ENCODE measurements at places on chromosomes 3 and 15.

DNA sequence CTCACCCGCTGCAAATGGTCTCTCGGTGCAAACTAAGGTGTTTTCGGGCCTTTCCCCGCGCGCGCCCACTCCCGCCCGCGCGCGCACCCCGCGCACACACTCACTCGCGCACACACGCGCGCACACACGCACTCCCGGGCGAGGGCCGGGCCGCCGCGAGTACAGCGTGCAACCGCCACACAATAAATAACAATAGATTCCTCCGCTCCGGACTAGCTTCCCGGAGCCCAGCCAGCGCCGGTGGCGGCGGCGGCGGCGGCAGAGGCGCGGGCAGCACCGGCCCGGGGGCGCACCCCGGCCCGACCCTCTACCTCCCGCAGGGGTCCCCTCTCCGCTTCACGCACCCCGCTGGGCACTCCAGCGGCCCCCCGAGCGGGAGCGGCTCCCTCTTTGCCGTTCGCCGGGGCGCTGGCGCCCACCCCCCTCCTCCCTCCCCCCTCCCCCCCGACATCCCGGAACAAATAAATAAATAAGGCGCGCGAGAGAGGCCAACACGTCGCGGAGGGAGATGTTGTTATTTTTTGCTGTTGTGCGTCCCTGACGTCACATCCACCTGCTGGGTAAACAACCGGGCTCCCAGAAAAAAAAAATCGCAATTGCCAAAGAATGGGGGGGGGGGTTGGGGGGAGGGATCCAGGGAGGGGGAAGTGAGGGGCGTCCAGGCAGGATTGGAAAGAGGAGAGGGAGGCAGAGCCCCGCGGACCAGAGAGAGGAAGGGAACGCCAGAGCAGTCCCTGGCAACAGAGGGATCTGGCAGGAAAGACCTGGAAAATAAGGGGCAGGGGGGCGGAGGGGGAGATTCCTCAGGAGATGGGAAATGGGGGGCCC, at the start of gene FOXP1:
Gene FOXP1 (minus strand): TSS at position 163 of the 828 bp plus-strand sequence. CDS start 385,347 bp downstream, outside the sequence.
- DNase-seq: peak; percentile 79

DNA sequence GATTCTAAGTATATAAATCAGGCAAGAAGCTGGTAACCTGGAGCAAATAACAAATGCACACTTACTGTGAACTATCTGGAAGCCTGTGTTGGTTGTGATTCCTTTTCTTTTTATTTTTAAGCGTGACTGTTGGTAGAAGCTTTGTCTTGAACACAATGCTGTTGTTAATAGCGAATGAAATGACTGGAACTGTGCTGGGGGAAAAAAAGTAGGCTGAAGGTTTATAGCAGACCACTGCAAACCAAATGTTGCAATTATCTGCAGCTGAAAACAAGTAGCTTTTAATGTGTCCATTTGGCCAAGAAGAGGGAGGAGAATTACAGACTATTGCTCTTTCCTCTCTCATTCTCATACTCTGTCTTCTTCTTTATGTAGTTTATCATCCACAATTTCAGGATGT, 184.5 kb upstream of the DNAJC19 start:
- no peak for DNase-seq

- DNase-seq: no peak
Measured at GRCh38 chr3:149373235-149374125, 4.0 kb downstream of the TM4SF1 start.

DNA sequence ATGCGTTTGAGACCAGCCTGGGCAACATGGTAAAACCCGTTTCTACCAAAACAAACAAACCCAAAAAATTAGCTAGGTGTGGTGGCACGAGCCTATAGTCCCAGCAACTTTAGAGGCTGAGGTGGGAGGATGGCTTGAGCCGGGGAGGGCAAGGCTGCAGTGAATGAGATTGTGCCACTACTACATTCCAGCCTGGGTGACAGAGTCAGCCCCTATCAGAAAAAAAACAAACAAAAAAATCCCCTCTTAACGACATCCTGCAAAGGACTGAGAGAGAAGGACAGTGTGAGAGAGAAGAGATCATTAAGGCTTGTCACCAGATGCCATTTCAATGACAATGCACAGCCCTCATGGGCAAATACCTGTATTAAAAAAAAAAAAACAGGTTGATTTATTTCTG, 266.7 kb upstream of the ATP10A start:
- DNase-seq: no peak

DNA sequence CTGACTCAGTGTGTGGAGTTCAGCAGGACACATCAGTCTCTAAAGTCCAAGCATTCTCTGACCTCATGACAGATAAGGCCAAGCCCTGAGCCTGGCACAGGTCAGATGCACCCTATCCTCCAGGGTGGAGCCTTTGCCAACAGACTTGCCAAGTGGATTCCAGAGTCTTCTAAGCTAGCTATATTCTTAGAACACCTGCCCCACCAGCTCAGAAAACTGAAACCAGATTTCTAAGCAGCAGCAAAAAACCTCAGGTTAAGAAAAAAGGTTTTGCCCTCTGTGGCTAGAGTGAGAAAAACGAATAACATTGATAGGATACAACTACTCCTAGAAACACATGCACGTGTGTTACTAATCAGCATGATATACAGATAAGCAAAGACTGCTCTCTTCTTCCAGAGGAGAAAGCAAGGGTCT, 11.6 kb downstream of the RMDN3 start:
- DNase-seq: no peak

- DNase-seq: no peak
Measured at GRCh38 chr3:122969585-122970469, 57.7 kb downstream of the SEMA5B start.

DNA sequence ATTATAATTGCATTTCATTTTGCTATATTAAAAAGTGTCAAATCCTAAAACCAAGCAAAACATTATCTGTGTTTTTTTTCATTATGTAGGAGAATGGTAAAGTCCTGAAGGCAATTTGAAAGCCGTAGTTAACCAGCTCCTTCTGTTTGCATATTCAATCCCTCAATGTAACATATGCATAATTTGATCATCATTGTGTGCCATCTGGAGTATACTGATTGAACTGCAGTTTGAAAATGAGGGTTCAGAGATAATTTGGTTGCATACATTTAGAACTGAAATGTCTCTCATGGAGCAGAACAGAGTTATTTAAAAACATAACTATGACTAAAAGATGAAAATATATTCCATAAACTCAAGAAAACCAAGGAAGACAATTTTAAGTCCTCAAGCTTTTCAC, 518.6 kb downstream of the GBE1 start:
- DNase-seq: peak; percentile 0

GRCh38 chr3:183577346-183577745, 21.8 kb upstream of the KLHL6 start:
- DNase-seq: peak; percentile 23

DNA sequence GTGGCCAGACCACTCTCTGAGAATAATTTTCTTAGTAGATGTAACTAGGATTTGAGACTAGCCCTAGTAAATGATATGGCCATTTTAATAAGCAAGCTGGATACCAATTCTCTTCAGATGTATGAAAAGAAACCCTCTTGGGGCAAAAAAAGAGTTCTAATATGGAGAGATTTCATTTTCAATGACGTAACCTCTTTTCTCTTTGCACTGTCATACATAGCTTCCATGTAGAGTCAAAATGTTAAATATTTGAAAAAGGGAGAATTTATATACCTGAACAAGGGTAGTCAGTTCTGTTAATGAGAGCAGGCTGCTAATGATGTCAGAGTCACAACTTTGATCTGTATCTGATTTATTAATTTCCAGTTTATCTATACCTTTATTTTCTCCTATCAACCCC, 120.0 kb downstream of the KBTBD8 start:
- no peak for DNase-seq

GRCh38 chr3:93906245-93906644, 67.5 kb downstream of the PROS1 start:
- DNase-seq: no peak

DNA sequence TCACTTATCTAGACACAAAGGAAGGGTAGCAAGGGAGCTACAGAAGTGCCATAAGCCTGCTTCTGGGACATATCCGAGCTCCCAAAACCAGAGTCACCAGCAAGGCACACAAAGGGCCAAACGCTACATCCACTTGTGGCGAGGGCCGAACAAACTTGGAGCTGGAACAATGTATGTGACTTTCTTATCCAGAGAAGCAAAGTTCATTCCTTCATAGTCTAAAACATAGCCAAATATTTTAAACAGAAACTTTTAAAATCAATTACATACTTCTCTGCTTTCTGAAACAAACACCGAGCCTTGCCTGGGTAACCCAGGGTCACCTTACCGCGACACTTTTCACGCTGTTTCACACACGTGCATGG, 15.9 kb downstream of the ZXDC start:
- no peak for DNase-seq

DNA sequence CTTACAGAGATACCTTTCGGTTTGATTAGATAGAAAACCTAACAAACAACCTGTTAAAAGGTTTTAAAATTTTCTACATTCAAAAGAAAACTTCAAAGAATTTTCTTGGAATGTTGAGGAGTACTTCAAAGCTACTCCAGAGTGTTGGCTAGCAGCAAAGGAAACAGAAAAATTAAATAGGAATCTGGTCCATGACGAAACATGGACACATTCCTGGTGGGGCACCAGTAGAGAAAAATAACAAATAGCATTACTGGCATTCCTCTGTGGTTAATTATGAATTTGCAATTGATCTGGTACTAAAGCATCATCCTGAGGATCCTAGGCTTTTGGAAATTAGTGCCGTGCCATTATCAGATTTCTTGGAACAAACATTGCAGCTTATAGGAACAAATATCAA, 59.5 kb upstream of the DPPA4 start:
- DNase-seq: no peak

DNA sequence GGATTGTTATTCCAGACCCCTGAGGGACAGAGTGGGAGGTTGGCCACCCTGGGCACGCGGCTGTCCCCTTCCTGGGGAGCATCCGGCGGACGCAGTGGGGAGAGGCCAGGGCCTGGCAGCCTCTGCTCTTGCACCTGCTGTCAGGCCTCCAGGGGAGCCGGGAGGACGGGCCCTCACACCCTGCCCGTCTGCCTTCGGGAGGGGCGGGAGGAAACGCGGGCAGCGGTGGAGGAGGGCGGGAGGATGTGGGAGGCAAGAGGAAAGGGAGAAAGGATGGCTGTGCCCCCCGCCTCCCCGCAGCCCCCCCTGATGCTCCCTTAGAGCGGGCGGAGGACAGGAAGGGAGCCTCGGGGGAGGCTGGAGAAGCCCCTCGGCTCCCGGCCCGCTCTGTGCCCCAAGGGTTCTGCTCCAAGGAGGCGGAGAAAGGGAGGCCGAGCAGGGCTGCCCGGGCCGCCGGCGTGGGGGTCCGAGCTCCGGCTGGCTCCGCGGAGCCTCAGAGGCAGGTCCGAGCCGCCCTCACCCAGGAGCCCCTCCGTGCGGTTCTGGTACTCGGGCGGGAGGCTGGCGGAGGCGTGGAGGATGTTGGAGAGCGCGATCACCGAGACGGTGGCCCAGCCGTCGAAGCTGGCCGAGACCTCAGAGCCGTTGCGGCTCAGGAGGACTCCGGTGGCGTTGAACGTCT, 40.9 kb downstream of the MUC20 start:
- peak; percentile 57 for DNase-seq

GRCh38 chr3:105466072-105466471, 99.4 kb downstream of the ALCAM start:
- DNase-seq: no peak

- DNase-seq: no peak
Measured at GRCh38 chr3:193991666-193992424, 144.1 kb upstream of the HES1 start.

GRCh38 chr15:34714476-34715121, 40.2 kb downstream of the GJD2 start:
- DNase-seq: no peak

- DNase-seq: no peak
Measured at GRCh38 chr3:136931606-136932005, 26.2 kb upstream of the IL20RB start.

Measured in NCI-H345 (cell line).